IMR-90 (cell line): ENCODE measurements at places on chromosomes 2 and 18.

GRCh38 chr18:35671966-35672603 lies 90.5 kb downstream of the GALNT1 start:
- DNase-seq = peak; percentile 26

DNA sequence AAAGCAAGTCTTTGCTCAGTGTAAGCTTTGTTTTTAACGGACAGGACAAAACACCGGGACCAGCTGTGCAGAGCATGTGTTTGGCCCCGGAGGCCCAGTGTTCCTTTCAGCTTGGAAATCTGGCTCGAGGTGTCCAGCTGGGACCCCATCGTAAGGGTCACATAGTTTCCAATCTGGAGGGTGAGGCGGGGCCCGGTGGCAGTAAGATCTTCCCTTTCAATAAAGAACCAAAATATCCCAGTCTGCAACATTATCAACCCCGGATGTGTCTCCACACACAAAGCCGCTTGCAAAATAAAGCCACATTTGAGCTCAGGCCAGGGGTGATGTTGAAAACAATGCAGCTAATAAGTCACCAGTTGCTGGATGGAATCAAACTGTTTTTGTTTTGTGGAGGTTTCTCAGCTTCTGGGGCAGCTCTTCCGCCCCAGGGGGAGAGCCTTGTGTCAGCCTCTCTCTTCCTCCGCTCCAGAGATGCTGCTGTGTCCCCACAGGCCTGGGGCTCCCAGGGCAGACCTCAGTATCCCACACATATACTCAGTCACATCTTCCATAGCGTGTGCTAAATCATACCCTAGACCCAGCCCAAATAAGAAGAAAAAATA lies 138.6 kb upstream of the GLI2 start:
- DNase-seq = peak; percentile 56

DNA sequence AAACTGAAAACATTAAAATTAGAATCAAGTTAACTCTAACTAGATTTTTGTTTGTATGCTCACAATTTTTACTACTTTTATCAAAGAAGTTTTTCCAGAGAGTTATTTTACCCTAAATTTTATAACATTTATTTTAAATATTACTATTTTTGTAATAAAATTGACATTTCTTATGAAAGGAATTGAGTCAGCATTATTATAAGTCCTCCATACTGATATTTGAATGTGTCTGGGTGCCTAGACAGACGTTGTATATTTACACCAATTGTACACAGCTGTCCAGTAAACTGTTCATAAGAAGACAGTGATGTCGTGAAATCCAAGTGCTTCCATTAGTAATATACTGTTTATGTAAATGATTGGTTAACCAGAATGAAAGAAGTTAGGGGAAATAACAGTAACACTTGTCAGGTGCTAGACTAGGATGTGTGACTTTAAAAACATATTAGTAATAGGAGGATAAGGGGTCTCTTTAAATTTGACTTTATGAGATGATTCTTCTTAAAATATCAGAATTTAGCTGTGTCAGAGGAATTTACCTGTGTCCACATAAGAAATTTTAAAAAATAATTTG lies 73.7 kb downstream of the TANK start:
- DNase-seq = no peak

DNA sequence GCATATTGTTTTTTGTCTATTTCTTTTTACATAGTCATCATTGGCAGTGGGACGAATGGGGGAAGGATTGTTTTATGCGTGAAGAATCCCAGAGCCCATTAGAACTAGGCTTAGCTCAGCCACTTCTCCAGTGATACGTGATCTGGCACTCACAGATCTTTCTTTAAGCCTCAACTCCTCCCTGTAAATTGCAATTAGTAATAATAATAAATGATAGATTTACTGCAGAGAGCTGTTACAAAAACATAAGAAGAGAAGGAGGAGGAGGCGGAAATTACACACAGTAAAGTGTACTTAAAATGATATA lies 629.3 kb downstream of the NRXN1 start:
- DNase-seq = no peak

- DNase-seq = no peak
These were observed 23.3 kb upstream of the ALPI start for GRCh38 chr2:232432598-232433184.
